ENCODE measurements at places on chromosomes 1 and 21.

DNA sequence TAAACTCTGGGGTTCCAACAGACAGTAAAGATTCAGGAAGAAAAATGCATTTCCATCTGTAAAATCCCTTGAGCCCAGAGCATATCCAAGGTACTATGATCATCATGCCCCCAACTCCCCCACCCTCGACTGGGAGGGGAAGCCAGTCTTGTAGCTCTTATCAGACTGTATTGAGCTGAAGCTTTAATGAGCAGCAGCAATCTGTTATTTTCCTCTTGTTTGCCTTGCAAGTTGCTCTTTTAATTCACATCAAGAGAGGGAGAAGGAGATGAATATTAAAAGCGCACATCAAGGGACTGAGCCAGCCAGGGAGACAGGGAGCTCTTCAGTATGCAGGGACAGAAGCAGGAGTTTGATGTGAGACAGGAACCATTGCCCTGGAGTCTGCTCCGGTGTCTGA, 52.5 kb upstream of the KCNA3 start:
- no peak for DNase-seq

DNA sequence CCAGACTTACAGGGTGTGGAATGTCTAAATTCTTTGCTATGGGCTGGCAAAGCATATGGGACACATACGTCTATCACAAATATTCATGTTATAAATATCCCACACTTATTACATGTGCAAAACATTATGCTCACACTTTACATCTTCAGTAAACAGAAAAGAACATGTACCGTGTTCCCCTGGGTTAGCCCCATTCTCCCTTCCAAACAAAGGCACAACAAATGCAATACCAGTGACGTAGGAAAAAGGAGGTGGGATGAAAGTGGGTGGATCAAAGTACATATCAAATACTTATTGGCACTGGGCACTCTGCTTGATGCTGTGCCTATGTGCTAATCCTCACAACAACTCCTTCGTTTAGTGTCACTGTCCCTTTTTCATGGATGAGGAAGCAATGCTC, 170.8 kb downstream of the ZSCAN20 start:
- no peak for DNase-seq

GRCh38 chr1:183024317-183025009, 1.2 kb downstream of the LAMC1 start:
- peak; percentile 44 for DNase-seq

DNA sequence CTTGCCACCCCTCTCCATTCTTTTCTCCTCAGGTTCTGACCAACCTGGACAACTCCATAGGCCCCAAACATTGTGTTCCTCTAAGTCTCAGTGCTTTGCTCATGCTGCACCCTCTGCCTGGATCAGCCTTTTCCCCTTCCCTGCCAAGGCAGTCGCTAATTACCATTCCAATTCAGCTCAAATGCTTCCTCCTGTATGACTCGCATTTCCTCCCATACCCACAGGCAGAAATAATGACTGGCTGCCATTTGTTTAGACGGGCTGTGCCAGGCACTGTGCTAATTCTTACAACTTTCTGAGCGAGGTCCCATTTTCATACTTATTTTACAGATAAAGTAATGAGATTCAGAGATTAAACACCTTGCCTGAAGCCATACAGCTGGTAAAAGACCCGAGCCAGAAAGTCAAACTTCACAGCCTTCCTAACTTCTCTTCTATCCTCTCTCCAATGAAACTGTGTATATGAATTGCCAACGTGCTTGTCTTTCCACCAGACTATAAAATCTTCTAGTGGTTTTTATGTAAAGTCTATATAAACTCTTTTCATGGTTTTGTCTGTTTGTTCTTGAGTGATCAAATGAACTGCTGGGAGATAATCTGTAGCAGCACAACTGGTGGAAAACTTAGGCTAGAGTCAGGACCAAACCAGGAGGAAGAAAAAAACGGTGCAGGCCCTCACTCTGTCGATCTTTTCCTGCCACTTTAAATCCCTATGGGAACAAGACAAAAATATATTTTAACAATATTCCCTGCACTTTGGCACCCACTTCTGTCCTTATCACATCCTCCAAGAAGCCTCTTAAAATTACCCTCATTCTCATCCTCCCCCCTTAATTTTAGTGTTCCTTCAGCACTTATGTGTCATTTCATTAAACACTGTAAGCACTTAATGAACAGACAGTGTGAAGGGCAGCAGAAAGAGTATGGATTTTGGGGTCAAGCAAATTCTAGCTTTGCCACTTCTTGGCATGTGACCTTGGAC, 33.7 kb downstream of the RAB3B start:
- no peak for DNase-seq

DNA sequence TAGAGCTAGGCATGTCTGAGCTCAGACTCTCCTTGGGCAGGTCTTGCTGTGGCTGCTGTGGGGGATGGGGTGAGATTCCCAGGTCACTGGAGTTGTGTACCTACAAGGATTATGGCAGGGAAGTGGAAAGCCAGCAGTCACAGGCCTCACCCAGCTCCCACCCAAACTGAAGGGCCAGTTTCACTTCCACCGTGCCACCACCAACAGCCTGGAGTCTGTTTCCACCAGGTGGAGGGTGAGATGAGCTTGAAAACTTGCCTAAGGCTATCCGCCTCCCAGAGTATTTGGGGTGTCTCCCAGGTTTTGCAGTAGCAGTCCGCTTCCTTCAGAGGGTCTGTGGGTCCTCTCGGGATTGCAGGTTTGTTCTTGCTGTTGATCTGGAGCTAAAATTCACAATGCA, 327.7 kb downstream of the PTPRC start:
- no peak for DNase-seq

- peak; percentile 70 for DNase-seq
Measured at GRCh38 chr1:225817611-225818061, 7.7 kb downstream of the EPHX1 start.

DNA sequence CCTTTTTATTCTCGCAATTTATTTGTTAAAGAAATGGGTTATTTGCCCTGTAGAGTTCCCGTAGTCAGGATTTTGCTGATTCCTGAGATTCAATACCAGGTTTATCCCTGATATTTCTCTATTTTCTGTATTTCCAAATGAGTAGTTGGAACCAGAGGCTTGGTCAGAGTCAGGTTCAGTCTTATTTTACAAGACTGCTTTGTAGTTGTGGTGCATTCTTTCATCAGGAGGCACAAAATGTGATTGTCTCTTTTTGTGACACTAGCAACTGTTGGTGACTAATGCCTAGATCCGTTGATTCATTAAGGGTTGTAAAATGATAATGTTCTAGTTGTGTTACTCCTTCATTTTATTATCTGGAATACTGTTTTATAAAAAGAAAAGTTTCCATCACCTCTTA, 95.5 kb upstream of the TPTE start:
- DNase-seq: no peak

DNA sequence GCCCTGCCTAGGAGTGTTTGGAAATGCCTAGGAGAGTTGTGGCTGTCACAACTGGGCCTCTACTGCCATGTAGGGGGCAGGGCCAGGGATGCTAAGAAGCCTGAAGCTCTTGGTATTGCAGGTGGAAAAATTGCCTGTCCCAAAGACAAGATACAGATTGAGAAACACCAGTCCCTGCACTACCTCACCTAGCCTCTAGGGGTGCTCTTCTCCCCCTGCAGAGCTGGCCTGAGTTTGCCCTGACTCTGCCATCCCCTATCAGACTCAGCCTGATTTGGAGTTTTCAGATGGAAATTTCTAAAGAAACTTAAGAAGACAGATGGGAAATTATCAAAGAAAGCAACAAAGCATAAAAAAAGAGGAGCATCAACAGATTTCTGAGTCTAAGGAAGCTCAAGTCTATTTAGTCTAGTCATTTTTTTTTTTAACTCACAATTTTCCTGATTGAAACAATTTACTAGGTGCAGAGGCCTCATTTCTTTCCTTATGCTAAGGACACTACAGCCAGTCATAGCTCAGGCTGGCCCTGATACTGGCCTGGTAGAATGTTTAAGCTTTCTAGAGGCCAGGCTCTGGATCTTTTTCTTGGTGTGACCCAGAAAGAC, 61.4 kb upstream of the LRRN2 start:
- DNase-seq: peak; percentile 69

DNA sequence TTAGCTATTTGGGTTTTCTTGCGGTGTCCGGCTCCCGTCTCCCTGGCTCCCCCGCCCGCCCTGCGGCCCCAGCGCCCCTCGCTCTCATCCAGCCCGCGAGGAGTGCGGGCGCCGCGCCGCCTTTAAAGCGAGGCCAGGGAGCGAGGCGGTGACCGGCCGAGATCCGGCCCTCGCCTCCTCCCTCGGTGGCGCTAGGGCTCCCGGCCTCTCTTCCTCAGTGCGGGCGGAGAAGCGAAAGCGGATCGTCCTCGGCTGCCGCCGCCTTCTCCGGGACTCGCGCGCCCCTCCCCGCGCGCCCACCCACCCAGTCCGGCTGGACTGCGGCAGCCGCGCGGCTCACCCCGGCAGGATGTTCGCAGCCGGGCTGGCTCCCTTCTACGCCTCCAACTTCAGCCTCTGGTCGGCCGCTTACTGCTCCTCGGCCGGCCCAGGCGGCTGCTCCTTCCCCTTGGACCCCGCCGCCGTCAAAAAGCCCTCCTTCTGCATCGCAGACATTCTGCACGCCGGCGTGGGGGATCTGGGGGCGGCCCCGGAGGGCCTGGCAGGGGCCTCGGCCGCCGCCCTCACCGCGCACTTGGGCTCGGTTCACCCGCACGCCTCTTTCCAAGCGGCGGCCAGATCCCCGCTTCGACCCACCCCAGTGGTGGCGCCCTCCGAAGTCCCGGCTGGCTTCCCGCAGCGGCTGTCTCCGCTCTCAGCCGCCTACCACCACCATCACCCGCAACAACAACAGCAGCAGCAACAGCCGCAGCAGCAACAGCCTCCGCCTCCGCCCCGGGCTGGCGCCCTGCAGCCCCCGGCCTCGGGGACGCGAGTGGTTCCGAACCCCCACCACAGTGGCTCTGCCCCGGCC, 492 bp downstream of the HLX start:
- DNase-seq: peak; percentile 45

GRCh38 chr1:31733389-31734219, 29.8 kb upstream of the COL16A1 start:
- no peak for DNase-seq

GRCh38 chr1:109427171-109427467, 871 bp upstream of the PSMA5 start:
- DNase-seq: peak; percentile 28

- DNase-seq: no peak
Measured at GRCh38 chr1:164622068-164622845, 63.3 kb downstream of the PBX1 start.

DNA sequence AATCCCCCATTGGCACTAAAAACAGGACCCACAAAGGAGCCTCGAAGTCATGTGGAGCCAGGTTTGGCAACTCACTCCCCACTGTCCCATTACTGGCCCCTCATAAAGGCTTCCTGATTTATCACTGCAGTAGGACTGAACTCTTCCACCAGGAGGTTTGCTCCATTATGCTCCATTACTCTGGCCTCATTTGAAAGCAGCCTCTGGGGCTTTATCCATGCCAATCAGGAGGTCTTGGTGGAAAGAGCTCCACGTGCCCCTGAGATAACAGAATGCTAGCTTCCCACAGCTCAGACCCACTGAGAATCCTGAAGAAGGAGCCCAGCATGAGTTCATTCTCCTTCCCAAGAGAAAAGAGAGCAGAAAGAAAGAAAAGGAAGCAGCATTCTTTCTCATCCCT, 76.4 kb downstream of the HIVEP3 start:
- DNase-seq: no peak

DNA sequence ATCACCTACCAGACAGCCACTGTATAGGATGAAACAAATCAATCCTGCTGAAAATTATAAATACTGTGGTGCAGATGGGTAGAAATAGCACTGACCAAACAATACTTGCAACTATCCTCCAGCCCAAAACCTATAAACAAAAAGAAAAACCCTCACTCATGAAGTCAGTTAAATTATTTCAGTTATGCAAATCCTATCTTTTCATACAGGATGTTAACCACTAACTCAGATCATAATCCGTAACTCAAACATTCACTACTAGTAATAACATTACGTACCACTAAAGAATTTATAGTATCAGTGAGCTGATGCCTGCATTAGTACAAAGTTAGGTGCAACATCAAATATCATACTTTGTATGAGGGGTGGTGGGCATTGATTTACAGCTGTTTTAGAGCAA, 2.6 kb downstream of the NDC1 start:
- DNase-seq: peak; percentile 23

- peak; percentile 92 for DNase-seq
Measured at GRCh38 chr1:94727846-94728715, 92.1 kb upstream of the SLC44A3 start.

DNA sequence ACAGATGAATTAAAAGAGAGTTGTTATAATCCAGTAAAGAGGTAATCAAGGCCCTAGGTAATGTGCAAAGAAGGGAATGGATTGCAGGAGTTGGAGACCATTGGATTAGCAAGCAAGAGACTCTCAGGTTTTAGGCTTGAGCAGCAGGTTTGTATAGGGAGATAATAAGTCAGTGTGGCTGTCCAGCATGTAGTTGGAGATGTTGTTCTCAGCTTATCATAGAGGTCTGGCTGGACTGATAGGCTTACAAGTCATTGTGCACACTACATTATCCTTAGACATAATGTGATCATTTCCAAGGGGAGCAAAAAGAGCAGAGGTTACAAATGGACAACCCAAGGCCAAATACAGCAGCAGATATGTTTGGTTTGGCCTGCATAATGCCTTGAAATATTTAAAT, 45.9 kb upstream of the SAMD13 start:
- DNase-seq: no peak

DNA sequence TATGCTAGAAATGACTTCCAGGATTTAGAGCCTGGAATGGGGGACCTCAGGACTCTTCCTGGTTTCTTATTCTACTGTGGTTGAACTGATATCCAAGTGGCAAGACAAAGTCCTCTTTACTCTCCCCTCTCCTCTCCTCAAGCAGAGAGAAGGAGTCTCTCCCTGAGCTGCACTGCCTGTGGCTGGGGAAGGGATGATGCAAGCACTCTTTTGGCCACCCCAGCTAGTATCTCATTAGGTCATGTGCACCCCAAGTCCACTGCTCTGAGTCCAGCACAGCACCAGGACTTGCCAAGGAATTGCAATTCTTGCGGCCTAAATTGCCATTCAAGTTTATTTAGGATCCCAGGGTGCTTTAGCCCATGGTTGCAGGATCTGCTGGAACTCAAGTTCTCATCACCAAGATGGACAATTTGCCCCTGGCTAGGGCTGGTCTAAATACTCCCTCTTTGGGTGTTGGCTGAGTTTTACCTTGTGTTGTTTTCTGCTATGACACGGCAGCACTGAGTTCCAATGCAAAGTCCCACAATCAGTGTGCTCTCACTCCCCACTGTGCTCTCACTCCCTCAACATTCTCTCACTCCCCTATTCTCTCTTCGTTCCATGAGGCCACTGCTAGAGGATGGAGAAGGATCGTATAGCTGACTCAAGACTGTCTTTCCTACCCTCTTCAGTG, 172.2 kb downstream of the TM2D1 start:
- DNase-seq: no peak

- no peak for DNase-seq
Measured at GRCh38 chr1:187313115-187313514, 484.4 kb downstream of the PLA2G4A start.

GRCh38 chr1:31394584-31395193, 18.3 kb upstream of the SERINC2 start:
- peak; percentile 74 for DNase-seq

DNA sequence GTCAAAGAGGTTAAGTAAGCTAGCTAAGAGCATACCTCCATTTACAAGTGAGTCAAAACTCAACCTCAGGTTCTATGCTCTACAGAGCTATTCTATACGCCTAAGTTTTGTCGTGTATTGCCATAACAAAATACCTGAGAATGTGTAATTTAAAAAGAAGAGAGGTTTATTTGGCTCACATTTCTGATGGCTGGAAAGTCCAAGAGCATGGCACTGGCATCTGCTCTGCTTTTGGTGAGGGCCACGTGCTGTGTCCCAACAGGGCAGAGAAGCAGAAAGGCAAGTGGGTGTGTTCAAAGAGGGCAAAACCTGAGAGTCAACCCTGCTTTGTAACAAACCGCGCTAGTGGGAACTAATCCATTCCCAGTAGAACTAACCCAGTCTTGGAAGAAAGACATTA, 60.9 kb upstream of the POU2F1 start:
- no peak for DNase-seq
